ENCODE measurements at places on chromosomes 2 and 18. TPM values are rescaled to one million over a fixed set of nuclear protein-coding genes. Genes with fewer than 3 reads are reported as not detected.

- DNase-seq = no peak
Observed at GRCh38 chr2:69636395-69636794, 7.1 kb downstream of the AAK1 start.

GRCh38 chr18:74289137-74289536 is 2.6 kb downstream of the CYB5A start:
- DNase-seq = no peak

- DNase-seq = no peak
Observed at GRCh38 chr18:52216109-52216508, 123.9 kb upstream of the DCC start.

DNA sequence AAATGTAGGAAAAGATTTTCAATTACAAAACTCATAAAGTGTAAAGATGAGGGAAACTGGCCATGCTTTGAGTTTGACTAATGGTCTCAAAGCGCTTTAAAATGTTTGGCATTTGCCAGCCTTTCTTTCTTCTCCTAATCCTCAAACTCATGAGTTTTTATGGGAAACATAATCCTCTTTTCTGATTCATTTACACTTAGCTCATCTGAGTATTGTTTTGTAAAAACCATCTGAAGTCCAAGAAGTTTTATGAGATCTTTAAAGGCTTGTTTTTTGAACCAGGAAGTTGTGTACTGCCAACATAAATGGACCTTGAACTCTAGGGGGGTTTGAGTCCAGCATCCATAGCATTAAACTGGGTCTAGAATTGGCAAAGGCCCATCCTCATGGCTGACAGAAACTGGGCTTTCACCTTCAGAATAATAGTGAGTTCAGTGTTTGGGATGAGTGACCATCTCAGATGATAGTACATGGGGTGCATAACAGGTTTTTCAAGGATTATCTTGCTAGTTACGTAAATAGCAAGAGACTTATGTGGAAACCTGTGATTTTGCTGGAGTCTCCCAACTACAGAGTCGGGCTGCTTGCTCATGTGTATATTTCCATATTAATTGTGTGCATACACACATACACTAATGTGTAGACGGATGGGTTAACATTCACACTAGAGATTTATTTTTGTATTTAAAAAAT is 3.8 kb upstream of the LTBP1 start:
- no peak for DNase-seq

GRCh38 chr2:147293991-147294824 is 550.6 kb upstream of the ACVR2A start:
- no peak for DNase-seq

Gene EVA1A
- 0.25 TPM for total RNA-seq

Gene SIX3
- not detected for total RNA-seq
